A172 (cell line): ENCODE measurements at places on chromosomes 7 and 10.

DNA sequence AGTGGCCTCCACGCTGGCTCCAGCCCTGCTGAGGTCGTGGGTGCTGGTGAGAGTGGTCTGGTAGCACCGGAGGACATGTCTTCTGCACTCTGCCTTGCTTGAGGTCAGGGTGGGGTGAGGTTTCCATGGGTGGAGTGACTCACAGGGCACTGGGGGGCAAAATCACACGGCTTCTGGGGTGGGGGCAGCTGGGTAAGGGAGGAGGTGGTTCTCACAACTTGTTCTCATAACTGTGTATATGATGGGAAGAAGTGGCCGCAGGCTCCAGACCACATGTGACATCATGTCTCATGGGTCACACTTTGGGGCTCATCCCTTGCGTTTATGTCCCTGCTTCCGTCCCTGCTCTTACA, 884 bp upstream of the PRF1 start:
- no peak for DNase-seq

DNA sequence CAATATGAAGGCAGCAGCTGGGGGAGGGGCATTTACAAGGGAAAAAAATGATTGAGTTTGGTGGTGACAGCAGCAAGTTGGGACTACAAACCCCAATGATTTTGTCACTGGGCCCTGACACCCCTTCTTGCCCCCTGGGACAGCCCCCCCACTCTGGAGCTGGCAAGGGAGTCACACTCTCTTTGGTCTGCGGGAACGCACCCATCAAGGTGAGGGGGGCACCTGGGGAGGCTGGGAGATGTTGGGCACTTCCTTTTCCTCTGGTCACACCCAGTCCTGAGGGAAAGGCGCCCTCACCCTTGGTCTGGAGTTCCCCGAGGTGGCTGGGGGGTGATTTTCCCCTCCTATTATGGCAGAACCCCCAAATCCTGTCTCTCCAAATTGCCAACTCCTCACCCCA, 24.4 kb downstream of the EPHB4 start:
- DNase-seq, result no peak

DNA sequence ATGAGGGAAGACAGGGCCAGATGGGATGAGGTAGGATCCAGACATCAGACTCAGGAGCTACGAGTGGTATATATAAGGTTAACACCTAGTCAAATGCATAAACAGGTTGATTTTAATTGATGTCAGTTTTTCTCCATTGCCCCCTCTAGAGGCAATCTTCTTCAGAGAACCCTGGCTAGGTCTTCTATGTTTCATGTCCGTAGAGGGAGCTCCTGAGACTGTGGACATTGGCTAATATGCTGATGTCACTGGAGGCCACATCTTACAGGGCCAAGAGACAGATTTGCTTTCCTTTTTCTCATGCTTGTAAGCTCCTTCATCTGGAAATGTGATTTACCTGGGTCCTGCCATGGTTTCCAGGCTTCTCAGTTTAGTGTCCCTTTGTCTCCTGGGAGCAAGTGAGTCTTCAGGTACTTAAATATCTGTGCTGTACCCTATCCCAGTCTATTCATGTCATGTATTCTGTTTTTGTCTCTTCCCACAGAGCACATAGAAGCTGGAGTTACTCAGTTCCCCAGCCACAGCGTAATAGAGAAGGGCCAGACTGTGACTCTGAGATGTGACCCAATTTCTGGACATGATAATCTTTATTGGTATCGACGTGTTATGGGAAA, 161.6 kb upstream of the PRSS1 start:
- DNase-seq, result peak; percentile 79

- DNase-seq, result peak; percentile 93
Measured at GRCh38 chr10:116888380-116889055, 39.2 kb downstream of the ENO4 start.
